ENCODE measurements at places on chromosomes 5 and 9. TPM values are rescaled to one million over a fixed set of nuclear protein-coding genes. Genes with fewer than 3 reads are reported as not detected.
A peak's percentile ranks its signal among the peaks of the same experiment; 100 is the strongest.

DNA sequence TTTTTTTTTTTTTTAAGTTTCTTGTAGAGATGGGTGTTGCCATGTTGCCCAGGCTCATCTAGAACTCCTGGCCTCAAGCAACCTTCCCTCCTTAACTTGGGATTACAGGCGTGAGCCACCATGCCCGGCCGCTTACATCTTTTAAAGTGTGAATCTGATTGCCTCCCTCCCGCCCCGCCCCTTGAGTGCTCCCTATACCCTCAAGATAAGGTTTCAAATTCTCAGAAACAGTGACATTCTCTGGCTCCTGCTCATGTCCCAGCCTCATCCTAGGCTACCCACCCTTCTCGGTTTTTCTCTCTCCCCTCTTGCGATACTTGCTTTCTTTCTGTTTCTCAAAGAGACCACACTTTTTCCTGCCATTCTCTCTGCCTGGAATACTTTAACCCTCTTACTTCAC, 12.4 kb downstream of the MORN5 start:
- H3K4me1 ChIP-seq: no peaks in the 10 kb centered on the region
- H3K27ac ChIP-seq: no peak overlapping the region
- H3K27me3 ChIP-seq: no peaks in the 10 kb centered on the region
- no peaks in the 10 kb centered on the region for H3K36me3 ChIP-seq
- no peak for DNase-seq
- no peak overlapping the region for H3K4me3 ChIP-seq

DNA sequence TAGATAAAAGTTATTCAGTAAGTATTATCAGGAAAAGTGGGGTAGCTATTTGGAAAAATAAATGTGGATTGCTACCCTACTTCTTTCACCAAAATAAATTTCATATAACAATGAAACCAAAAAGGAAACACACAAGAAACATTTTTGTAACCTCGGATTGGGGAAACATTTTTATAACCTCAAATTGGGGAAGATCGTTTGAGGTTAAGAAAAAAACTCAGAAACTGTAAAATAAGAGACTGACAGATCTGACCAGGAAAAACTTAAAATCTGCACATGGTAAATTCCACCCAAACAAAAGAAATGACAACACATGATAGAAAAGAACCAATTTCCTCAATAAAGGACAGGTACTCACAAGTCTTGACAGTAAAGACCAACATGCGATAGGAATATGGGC, 13.5 kb downstream of the EFCAB9 start:
- no peak overlapping the region for H3K27ac ChIP-seq
- no peak overlapping the region for H3K4me3 ChIP-seq
- H3K36me3 ChIP-seq: peaks cover 10% of the 10 kb centered on the region
- no peaks in the 10 kb centered on the region for H3K4me1 ChIP-seq
- no peaks in the 10 kb centered on the region for H3K27me3 ChIP-seq

GRCh38 chr9:129237164-129237611, 59.1 kb upstream of the IER5L start:
- DNase-seq: no peak
- no peaks in the 10 kb centered on the region for H3K27me3 ChIP-seq
- peaks cover 21% of the 10 kb centered on the region for H3K4me1 ChIP-seq
- H3K36me3 ChIP-seq: no peaks in the 10 kb centered on the region

GRCh38 chr9:93252781-93253530, 69.0 kb downstream of the WNK2 start:
- no peak overlapping the region for H3K4me3 ChIP-seq
- no peak for DNase-seq
- H3K4me1 ChIP-seq: no peaks in the 10 kb centered on the region
- H3K27ac ChIP-seq: no peak overlapping the region

DNA sequence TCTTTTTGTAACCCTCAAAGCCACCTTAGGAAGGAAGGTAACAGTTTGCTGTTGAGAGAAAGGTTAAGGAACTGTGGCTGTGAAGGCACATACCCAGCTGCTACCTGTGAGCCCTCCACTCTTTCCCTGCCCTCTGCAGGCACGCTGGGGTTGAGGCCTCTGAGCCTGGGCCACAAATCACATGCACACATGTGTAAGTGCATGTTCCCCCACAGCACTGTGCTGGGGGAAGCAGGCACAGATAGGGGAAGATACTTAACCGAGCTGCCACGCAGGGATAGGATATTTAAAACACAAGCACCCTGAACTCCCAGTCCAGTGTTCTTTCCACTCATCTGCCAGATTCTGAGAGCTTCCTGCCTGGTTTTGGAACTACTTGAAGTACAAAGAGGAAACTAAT, 18.1 kb downstream of the LARP1 start:
- H3K4me1 ChIP-seq: peaks cover 50% of the 10 kb centered on the region
- no peak for DNase-seq
- no peaks in the 10 kb centered on the region for H3K36me3 ChIP-seq

DNA sequence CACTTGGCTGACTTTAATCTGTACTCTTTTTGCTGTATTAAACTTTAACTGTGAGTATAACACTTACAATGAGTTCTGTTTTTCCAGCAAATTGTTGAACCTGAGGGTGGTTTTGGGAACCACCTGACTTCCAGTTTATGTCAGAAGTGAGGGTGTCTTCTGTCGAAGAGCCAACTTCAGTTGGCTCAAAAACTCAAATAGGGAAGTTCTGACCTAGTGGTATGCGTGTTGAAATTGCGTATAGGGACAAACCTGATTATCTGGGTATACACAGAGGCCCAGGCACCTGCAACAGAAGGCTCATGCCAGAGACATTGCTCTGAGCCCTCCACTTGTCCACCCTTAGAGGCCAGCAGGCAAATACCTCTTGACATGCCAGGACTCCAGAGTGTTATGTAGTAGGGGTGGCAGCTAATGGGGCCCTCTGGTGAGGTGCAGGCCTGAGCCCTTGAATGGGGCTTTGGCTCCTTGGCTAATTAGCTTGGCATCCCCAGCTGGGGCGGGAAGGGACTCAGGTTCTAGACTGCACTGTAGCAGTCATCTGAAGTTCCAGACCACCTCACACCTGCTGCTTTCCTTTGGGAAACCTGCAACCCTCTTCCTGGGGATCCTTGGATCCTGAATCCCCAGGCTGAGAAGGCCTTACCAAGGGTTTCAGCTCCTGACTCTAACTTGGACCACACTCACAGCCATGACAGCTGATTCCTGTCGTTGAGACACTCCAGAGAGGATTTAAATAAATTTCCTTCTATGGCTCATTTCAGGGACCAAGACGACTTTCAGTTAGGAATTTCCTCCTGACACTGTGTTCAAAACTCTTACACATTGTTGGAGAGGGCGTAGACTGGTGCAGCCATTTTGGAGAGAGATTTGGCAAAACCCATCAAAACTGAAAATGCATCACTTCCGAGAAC, 189.6 kb downstream of the HSPA4 start:
- H3K27ac ChIP-seq: peak overlapping the region; percentile 40
- DNase-seq: no peak
- no peaks in the 10 kb centered on the region for H3K36me3 ChIP-seq

DNA sequence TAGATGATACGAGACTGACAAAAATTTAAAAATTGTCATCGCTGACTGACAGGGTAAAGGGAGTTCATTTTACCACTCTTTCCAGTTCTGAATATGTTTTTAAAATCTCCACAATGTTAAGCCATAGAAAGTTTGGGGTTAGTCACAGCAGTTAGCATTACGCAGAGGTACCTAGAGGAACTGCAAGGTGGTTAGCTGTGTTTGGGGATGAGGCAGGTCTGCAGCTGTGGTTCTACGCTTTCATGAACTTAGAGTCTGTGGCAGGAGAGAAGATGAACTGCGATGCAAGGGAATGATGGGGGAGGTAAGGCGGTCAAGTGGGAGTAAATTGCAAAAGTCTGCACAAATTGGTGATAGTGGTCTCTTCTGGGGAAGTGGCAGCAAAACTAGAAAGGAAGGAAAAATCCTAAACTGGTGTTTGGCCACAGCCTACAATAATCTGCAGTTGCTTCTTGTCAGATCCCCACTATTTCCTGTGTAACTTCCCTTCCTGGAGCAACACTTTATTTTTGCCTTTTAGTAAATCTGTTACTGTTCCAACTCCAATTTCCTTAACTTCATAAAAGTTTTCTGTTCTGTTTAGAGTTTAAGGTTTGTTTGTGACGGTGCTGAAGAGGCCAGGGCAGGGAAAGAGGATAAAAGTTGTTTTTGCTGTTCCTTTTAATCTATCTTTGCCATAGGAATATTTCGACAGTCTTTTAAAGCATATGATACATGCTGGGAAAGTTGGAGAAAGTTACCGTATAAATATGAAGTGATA, 38.6 kb upstream of the SNX2 start:
- H3K27me3 ChIP-seq: no peaks in the 10 kb centered on the region
- no peak overlapping the region for H3K27ac ChIP-seq
- no peaks in the 10 kb centered on the region for H3K36me3 ChIP-seq
- H3K4me1 ChIP-seq: no peaks in the 10 kb centered on the region
- H3K4me3 ChIP-seq: no peak overlapping the region

- H3K36me3 ChIP-seq: no peaks in the 10 kb centered on the region
- no peaks in the 10 kb centered on the region for H3K27me3 ChIP-seq
- H3K4me3 ChIP-seq: no peak overlapping the region
- peak; percentile 72 for DNase-seq
Observed at GRCh38 chr9:124297551-124297901, 39.8 kb downstream of the NEK6 start.

DNA sequence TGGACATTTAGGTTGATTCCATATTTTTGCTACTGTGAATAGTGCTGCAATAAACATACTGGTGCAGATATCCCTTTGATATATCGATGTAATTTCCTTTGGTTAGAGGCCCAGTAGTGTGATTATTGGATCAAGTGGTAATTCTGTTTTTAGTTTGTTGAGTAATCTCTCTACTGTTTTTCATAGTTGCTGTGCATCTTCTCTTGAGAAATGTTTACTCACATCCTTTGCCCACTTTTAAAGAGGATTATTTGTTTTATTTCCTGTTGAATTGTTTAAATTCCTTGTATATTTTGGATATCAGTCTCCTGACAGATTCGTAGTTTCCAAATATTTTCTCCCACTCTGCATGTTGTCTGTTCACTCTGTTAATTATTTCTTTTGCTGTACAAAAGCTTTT, 352.6 kb upstream of the TARS1 start:
- no peak overlapping the region for H3K4me3 ChIP-seq
- H3K4me1 ChIP-seq: no peaks in the 10 kb centered on the region
- H3K36me3 ChIP-seq: no peaks in the 10 kb centered on the region
- no peak for DNase-seq
- no peak overlapping the region for H3K27ac ChIP-seq

GRCh38 chr5:139881143-139881733, 85.6 kb downstream of the PSD2 start:
- H3K27me3 ChIP-seq: no peaks in the 10 kb centered on the region
- H3K36me3 ChIP-seq: no peaks in the 10 kb centered on the region
- no peak overlapping the region for H3K4me3 ChIP-seq
- no peak overlapping the region for H3K27ac ChIP-seq
- peaks cover 43% of the 10 kb centered on the region for H3K4me1 ChIP-seq
- DNase-seq: no peak

- no peak overlapping the region for H3K4me3 ChIP-seq
- H3K4me1 ChIP-seq: no peaks in the 10 kb centered on the region
- H3K36me3 ChIP-seq: no peaks in the 10 kb centered on the region
- no peak overlapping the region for H3K27ac ChIP-seq
Observed at GRCh38 chr9:98555651-98556465, 152.9 kb downstream of the GABBR2 start.

DNA sequence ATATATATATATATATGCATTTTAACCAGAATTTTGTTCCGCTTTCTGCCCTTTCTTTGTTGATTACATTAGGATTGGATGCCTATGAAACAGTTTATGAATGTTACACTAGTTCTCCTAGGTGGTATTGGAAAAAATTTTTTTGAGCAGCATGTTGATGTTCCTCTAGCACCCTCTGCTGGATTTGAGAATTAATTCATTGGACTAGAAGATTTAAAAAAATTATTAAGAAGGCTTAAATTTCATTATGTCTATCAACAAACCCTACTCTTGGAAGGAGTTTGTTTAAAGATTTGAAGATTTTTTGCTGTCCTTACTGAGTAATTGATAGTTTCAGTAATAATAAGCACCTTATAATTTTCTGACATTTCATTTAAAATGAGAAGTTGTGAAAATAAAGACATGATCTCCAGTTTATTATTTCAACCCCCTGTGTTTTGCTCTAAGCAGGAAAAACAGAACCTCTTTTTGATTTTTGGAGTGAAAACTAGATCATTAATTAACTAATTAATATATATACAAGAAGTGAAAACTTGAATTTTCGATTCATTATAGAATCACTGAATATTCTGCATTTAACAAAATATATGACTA, 89.6 kb downstream of the CCDC171 start:
- H3K36me3 ChIP-seq: no peaks in the 10 kb centered on the region
- DNase-seq: peak; percentile 43
- no peak overlapping the region for H3K27ac ChIP-seq

DNA sequence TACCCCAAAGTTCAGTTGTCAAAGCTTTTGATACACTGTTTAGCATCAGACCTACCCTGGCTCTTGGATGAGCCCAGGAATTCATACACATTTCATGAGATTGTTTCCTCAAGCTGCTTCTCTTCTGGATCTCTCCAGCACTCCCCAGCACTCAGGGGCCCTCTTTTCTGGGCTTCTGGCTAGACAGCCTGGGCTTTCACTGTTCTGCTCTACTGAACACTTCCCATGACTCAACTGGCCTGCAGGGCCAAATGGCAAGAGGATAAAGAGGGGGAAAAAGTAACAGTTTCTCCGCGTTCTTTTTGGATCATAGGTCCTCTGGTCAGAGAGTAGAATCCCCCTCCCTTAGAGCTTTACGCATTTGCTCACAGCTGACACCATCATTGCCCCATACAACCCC, 20.9 kb upstream of the LURAP1L start:
- H3K36me3 ChIP-seq: no peaks in the 10 kb centered on the region
- DNase-seq: no peak
- H3K4me1 ChIP-seq: no peaks in the 10 kb centered on the region
- no peaks in the 10 kb centered on the region for H3K27me3 ChIP-seq
- H3K4me3 ChIP-seq: no peak overlapping the region
- H3K27ac ChIP-seq: no peak overlapping the region

GRCh38 chr5:73722231-73722630, 96.2 kb downstream of the ARHGEF28 start:
- H3K27ac ChIP-seq: no peak overlapping the region
- no peaks in the 10 kb centered on the region for H3K4me1 ChIP-seq
- no peak overlapping the region for H3K4me3 ChIP-seq
- no peak for DNase-seq

- peak; percentile 35 for DNase-seq
- H3K36me3 ChIP-seq: no peaks in the 10 kb centered on the region
- H3K4me1 ChIP-seq: no peaks in the 10 kb centered on the region
- H3K27me3 ChIP-seq: no peaks in the 10 kb centered on the region
- H3K27ac ChIP-seq: no peak overlapping the region
Observed at GRCh38 chr5:94908889-94909480, 290.5 kb downstream of the SLF1 start.

Gene WDR38
- not detected for total RNA-seq

Gene PCDHB8
- not detected for total RNA-seq

Gene ACSL6
- 2.3 TPM for total RNA-seq

Gene ARID3C
- 0.42 TPM for total RNA-seq

Gene ZNF608
- total RNA-seq: 5.6 TPM

Gene PLCXD3
- total RNA-seq: not detected

Gene ZCCHC9
- total RNA-seq: 33.7 TPM

Gene TTLL11
- 2.2 TPM for total RNA-seq
